ENCODE measurements at places on chromosomes 2 and 18.

DNA sequence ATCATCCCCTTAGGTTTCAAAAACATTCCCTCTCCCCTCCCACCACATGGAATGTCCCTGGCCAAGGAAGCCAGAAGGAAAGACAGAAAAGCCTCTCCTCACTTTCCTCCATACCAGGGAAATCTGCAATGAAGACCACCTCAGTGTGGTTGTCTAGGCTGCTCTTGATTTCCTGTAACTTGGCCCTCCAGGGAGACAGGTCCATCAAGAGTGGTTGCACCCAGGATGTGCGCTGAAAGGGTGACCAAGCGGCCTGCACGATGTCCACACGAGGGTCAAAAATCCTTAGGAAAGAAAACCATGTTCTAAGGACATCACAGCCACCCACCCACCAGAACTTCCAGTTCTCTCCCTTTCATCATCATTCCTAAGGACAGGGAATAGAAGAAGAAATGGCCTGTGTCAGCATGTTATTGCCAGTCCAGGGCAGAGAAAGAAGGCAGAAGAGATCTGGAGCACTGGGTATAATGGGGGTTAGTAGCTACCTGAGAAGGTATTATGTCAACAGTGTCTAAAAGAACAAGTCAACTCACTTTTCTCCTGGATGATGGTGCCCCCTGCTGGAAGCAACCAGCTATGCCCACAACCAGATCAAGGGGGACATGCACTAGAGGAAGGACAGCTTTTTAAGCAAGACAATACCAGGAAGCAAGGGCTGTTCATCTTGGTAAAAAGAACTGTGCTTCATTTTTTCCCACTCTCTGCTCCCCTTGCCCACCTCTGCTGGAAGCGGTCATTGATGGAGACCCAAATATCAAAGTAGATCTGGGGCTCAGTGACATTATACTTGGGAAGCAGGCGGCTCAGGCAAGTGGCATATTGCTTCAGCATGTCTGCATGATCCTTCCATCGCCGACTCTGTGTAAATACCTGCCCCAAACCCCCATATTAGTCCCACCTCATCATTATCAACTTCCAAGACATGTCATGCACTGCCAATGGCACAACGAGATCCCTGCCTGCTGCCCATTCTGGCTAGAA lies 9.3 kb downstream of the GGCX start:
- DNase-seq, result peak; percentile 70

DNA sequence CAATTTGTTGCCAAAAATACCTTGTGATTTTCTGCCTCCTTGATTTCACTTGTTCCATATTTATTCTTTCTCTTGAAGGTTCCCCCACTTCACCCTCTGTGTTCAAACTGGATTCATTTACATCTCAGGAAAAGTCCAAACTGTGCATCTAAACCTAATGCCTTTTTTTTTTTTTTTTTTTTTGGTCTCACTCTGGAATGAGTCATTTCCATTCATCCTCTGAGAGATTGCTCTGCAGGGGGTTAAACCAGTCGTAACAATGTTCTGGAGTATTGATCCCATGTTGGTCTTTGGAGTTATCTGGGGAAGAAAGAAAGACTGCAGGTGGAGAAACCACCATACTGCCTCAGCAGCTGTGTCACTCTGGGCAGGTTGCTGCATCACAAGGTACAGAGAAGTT lies 119.7 kb downstream of the TACR1 start:
- no peak for DNase-seq

GRCh38 chr18:12637901-12638643 lies 19.8 kb downstream of the SPIRE1 start:
- no peak for DNase-seq

DNA sequence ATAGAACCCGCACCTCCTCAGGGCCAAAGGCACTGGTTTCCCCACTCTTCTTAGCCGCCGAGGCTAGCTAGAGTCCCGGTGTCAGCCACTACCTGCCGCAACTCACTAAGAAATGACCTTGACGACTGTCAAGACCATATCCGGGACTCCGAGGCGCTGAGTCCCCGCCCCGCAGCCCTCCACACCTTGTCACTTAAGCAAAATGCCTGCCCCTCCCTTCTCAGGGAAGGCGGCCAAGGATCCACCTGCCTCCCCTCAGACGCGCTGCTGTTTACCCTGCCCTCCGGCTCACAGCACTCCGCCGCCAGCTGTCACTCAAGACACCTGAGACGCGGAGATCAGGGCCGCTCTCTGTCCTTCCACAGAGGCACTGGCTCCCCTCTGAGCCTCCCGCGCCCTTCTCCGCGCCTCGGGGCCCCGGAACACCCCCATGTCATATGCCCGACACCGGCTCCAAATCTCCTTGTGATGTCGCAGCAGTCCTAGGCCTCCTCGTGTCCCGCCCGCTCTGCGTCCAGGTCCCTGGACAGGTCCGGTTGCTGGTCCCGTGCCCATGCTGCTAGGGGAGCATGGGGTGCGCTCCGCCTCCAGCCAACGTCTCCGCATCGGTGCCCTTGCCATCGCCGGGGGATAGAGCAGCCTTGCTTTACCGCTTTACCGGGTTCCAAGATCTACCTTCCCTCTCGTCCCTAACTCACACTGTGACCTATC lies 32.5 kb upstream of the REG3G start:
- DNase-seq, result peak; percentile 53

DNA sequence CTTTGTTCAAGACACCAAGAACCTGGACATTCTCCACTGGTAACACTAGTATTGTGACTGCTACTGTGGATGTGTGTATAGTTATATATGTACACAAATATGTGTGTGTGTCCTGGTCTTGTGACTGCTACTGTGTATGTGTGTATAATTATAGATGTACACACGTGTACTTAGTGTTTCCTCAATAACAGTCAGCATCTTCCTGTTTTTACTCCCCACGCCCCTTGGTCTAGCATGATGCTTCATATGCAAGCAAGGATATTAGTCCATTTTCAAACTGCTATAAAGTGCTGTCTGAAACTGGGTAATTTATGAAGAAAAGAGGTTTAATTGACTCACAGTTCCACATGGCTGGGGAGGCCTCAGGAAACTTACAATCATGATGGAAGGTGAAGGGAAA lies 802.7 kb downstream of the RNF144A start:
- no peak for DNase-seq

DNA sequence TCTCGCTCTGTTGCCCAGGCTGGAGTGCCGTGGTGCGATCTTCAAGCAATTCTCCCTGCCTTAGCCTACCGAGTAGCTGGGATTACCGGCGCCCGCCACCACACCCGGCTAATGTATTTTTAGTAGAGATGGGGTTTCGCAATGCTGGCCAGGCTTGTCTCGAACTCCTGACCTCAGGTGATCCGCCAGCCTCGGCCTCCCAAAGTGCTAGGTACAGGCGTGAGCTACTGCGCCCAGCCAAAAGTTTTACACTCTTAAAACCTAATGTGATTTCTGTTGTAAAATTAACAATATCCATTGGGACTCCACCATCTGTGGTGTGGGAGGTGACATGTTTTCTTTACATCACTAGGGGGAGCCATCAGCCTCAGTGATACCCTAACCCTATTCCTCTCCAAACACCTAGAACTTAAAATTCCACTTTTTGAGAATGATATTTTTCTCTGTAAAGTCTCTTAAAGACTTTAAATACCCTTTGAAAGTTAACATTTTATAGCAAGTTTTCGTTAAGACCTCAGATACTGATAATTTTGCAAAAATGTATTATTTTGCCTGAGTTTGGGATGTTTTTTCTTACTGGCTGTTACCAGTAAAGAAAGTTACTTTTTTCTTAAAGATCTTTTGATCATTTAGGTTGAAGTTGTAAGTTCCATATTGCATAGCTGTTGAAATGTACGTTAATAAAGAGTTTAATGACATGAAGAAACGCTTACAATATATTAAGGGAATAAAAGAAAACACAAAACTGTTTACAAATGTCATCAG lies 11.6 kb upstream of the EIF2AK2 start:
- DNase-seq, result peak; percentile 26

- no peak for DNase-seq
Observed at GRCh38 chr18:46756559-46757201, at the start of gene ST8SIA5. ST8SIA5 (minus strand) TSS chr18:46757053; CDS start chr18:46756508, 545 bp downstream.

GRCh38 chr18:64882896-64883295 lies 734.0 kb upstream of the LINC00305 start:
- no peak for DNase-seq

- peak; percentile 4 for DNase-seq
Observed at GRCh38 chr2:59389240-59389639, 1148.1 kb upstream of the FANCL start.

DNA sequence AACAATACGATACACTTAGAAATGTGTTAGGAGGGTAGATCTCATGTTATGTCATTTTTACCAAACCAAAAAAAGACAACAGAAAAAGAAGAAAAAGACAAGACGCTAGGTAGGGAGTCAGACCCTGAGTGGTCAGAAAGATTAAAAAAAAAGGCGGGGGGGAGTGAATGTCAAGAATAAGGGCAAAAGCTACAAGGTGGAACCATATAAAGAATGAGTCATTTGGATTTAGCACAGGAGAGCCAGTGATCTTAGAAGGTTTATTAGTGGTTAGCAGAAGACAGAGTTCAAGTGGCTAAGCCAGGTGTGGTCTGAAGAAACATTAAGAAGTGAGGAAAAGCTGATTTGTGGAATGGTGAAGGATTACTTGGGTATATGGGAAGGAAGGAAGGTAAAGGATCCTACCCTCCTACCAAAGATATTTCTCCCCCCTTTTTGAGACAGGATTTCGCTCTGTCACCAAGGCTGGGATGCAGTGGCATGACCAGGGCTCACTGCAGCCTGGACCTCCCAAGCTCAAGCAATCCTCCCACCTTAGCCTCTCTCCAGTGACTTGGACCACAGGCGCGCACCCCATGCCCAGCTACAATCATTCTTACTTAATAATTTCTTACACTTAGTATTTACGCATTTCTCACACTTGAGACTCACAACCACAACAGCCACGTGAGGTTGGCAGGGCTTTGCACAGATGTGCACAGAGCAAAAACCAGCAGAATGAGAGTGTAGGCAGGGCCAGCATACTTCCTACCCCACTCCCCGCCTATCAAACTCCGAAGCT lies 2.6 kb downstream of the DSC2 start:
- peak; percentile 70 for DNase-seq

DNA sequence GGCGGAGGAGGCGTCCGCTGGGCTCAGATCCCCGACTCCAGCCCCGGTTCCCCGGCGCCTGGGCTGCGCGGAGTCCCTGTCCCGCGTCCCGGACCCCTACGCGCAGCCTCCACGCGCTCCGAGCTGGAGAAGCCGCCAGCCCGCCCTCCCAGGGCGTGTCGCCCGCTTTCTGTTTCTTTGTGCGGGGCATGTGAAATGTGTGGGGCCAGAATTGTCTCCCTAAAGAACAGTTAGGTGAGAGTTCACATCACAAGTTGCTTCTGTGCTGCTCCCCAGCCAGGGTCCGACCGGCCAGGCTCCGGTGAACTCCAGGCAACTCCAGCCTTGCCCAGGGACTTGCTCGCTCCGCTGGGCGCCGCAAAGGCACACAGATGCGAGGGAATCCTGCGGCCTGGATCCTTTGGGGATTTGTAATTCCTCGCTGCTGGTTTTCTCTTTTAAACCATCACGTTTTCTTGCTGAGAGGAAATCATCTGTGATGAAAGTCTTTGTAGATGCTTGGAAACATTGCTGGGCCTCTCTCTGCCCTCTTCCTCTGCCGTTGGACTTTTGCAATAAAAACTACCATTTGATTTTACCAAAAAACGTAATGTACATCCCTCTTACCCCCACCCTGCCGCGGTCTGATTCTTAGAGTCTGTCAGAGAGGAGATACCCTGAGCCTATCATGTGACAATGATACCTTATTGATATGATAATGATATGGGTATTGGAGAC lies 631 bp downstream of the GYPC start:
- DNase-seq, result no peak

- DNase-seq, result no peak
Observed at GRCh38 chr2:136966485-136966884, 201.1 kb downstream of the THSD7B start.

Measured in large intestine (tissue), 12 donors.